Ammon's horn (tissue), 1 donor: ENCODE measurements at places on chromosomes 16 and 17.

DNA sequence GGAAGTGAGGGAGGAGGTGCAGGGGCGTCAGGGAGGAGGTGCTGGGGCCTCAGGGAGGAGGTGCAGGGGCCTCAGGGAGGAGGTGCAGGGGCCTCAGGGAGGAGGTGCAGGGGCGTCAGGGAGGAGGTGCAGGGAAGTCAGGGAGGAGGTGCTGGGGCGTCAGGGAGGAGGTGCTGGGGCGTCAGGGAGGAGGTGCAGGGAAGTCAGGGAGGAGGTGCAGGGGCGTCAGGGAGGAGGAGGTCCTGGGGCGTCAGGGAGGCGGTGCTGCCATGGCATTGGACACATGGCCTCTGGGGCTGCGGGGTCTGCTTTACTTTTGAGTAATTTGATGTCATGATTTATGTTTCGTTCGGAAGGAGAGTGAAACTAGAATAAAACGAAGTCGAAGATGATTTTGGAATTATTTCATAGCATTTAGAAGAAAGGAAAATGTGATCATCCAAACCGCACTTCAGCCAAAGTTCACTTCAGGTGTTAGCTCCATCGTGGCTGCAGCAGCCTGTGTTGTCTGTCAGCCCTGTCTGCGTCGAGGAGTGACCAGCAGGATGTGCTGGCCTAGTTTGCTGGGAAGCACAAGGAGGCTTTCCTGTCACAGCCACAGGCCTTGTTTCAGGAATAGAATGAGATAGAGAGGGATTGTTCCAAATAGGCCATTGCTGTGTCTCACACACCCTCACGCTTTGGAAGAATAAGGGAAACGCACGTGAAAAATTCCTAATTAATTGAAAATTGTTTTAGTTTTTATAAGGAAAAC, 42.8 kb downstream of the RAB11FIP3 start:
- DNase-seq: peak; percentile 53

DNA sequence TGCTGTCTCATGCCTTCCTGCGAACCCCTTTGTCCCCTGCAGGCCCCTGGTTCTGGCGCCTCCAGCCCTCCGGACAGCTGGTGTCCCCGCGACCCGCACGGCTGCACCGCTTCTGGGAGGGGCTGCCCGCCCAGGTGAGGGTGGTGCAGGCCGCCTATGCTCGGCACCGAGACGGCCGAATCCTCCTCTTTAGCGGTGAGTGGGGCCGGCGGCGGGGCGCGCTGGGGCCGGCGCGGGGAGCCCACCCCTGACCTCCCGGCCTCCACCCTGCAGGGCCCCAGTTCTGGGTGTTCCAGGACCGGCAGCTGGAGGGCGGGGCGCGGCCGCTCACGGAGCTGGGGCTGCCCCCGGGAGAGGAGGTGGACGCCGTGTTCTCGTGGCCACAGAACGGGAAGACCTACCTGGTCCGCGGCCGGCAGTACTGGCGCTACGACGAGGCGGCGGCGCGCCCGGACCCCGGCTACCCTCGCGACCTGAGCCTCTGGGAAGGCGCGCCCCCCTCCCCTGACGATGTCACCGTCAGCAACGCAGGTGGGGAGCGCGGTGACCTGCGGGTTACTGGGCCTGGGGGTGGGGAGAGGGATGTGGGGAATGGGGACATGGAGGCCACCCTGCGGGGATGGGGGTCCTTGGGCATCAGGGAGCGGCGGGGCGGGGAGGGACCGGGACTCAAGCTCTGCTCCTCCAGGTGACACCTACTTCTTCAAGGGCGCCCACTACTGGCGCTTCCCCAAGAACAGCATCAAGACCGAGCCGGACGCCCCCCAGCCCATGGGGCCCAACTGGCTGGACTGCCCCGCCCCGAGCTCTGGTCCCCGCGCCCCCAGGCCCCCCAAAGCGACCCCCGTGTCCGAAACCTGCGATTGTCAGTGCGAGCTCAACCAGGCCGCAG, 7.1 kb upstream of the IL32 start:
- DNase-seq: peak; percentile 36

GRCh38 chr16:84585886-84586285, 32.0 kb downstream of the COTL1 start:
- DNase-seq: peak; percentile 82

GRCh38 chr17:72474719-72475477, 354.1 kb downstream of the SOX9 start:
- no peak for DNase-seq

DNA sequence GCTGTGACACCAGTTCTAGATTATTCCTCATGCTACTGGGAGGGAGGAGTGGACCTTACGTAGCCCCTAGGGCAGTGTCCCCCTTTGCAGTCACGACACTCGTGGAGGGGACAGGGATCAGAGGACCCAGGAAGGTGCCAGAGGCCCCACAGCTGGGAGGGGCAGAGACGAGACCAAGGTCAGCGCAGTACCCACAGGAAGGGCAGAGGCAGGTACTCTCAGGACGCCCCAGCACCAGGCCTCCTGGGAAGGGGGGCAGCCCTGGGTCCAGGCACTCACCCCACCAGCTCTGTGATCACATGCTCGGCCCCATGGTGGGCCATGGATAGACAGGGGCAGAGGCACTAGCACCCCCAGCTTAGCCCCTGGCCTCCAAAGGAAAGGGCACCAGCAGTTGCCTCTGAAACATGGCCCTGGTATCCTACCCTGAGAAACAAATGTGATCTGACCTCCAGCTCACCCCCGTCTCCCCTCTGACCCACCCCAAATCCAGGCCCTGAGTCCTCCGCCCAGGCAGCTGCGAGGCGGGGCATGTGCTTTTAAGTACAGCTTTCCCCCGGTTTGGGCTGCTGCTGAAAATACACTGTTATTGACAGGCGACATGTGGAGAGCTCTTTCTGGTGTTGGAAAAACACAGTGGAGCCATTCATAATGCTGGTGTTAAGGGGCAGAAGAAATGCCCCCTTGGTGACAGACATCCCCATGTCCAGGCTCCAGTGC, 361.9 kb downstream of the C16orf95 start:
- DNase-seq: no peak

- no peak for DNase-seq
These were observed 11.4 kb downstream of the VPS53 start for GRCh38 chr17:703081-703875.

DNA sequence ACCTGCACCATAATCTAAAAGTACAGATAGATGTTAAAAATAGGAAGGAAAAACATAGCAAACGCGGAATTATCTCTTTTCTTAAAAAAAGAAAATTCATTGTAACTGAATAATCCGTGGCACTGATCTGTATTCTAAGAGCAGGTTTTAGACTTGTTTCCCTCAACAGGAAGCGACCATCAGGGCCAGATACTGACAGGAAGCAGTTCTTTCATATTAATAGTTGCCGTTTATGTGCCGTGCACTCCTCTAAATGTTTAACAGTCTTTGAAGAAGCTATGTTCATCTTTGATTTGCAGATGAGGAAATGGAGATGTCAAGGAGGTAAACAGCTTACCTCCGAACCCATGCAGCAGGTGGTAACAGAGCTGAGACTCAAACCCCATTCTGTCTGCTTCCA, 23.6 kb downstream of the DYNLRB2 start:
- DNase-seq: no peak

DNA sequence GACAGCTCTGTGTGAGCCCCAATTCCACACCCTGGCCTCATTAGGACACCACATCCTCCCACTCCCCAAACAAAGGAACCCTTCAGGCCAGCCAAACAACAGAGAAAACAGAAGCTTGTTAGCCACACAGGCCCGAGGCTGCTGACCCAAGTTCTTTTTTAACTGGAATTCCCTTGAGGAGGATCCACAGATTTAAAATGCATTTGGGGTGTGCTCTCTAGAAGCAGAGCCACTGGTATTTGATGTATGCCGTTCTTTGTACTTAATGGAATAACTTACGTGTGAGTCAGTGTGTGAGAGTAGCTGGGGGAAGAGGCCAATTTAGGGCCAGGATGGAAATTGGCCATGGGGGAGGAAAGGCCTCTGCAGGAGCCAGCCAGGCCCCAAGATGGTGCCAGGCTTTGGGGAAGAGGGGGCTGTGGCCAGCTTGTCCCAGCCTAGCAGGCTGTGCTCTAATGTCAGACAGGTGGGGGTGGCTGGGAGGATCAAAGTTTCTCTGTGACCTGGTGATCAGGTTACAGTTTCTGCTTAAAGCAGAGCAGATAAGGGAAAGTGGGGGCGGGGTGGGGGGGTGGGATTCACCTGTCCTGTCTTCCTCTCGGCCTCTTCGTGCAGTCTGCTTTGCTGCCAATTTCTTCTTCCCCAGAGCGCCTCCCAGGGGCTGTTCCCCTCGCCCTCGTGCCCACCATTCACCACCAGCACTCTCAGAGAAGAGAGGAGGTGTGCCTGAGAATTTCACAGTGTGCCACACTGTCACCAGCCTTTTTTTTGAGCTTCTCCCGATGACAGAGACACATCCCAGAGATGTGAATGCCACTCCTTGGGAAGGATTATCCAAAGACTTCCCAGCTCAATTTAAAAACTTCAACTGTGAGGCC, 50.8 kb downstream of the TOM1L2 start:
- peak; percentile 89 for DNase-seq

DNA sequence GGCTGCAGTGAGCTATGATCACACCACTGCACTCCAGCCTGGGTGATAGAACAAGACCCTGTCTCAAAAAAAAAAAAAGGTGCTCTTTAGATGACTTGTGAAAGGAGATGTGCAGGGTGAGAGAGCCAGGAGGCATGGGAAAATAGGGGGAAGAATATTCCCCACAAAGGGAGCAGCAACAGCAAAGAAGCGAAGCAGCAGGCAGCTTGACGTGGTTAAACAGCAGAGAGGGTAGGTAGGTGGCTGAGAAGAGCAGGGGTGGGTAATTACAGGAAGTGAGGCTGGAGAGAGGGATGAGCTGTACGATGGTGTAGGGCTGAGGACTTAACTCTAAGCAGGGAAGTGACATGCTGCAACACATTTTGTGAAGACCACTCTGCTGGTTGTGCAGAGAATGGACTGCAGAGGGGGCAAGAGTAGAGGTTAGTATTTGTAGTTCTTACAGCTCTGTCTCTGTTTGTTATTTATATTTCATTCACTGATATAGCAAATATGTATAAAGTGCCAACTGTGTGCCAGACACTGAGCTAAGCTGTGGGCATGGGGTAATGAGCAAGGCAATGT, 1.6 kb downstream of the HEATR3 start:
- DNase-seq: peak; percentile 34

DNA sequence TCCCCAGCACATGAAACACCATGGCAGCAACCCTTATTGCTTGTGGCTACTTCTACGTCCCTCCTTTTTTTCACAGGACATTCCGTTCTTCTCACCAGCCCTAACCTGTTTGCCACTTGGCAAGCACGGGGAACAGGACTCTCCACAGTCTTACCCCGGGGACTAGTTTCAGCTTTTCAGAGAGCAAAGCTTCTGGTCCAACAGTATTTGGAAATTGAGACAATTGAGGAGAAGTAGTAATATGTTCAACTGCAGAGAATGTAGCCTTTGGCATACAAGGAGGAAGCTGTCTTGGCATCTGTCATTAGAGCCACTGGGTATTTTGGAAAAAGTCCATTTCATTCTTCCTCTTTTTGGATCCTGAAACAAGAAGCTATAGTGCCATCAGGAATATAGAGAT, 65.7 kb downstream of the MAP2K6 start:
- peak; percentile 10 for DNase-seq

DNA sequence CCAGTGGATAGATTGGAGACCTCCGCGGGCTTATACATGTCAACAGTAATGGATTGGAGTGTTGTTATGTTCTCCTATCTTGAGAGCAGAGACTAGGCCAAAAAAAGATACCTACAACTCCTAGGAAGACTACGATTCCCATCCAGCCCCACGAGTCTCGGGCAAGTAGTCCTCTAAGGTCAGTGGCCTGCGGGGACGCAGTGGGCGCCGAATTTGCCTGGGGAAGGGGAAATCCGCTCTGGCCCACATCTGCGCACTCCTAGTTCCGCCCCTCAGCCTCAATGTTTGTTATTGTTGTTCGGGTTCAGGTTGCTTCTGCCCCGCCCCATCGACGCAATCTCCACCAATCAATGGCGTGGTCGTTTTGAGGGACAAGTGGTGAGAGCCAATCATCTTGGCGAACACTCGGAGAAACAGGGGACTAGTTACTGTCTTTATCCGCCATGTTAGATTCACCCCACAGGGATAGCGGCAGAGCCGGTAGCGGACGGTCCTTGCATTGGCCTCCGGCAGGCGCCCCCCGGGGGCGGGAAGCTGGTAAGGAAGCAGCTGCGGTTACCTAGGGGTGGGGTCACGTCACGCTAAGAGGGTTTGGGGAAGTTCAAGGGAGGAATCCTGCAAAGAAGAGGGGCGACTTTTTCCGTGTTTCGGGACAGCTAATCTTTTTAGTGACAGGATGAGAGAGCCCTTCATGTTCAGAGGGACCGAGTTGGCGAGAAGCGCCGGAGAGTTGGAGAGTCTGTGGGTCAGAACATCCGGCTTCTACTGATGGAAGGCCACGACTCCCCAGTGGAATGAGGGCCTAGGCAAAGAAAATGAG, at the start of gene NBR1:
Gene NBR1 (plus strand): TSS at position 449 of the 820 bp plus-strand sequence. CDS start 4,586 bp downstream, outside the sequence.
- peak; percentile 99 for DNase-seq

DNA sequence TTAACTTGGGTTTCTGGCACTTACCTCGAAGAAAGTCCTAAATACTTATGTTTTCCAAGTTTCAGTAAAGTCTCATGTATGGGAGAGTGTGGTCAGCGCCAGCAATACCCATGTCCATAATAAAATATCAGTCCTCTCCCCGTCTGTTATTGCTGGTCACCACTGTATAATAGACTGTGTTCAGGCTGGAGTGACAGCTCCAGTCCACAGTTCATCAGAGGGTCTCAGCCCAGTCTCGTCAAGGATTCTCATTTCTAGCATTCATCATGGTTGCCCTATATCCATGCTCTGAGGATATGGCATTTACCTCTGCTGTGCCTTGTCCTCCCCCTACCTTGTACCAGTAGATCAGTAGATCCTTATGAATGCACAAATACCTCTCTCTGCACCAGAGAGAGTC, 384.5 kb downstream of the NPIPA7 start:
- DNase-seq: no peak

DNA sequence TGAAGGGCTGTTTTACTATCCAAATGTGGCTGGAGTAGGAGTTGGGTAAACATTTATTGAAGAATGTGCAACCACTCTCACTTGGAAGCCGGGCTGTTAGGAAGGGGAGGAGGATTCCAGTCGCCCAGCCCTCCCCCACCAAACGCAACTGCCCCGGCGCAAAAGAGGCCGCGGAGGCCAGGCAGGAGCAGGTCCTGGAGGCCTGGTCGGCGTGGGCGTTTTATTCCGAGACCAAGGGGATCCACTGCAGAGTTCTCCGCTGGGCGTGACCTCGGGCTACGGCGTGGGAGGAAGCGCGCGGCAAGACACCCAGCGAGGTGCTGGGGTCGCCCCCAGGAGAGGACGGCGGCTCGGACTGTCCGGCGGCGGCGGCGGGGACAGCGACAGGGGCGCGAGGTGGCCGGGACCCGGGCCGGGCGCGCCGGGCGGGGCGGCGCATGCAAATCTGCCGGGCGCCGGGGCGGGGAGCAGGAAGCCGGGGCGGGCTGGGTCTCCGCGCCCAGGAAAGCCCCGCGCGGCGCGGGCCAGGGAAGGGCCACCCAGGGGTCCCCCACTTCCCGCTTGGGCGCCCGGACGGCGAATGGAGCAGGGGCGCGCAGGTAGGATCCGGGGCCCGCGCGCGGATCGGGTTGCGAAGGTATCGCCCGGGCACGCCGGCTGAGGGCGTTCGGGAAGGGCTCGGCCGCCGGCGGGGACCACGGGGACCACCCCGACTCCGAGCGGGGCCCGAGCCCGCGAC, at the start of gene IL4R:
Gene IL4R (plus strand): TSS at position 553 of the 739 bp plus-strand sequence. CDS start 26,230 bp downstream, outside the sequence.
- peak; percentile 17 for DNase-seq
